Small intestine (tissue), 16 donors: ENCODE measurements at places on chromosomes 2 and 18.
A peak's percentile ranks its signal among the peaks of the same experiment; 100 is the strongest.

GRCh38 chr2:219207134-219207883, 727 bp downstream of the ZFAND2B start:
- no peak for DNase-seq
- peak overlapping the region; percentile 67 for H3K4me3 ChIP-seq
- H3K4me1 ChIP-seq: no peaks in the 10 kb centered on the region
- H3K27ac ChIP-seq: peak overlapping the region; percentile 94

- no peak overlapping the region for H3K27ac ChIP-seq
- H3K36me3 ChIP-seq: no peaks in the 10 kb centered on the region
- peaks cover 5% of the 10 kb centered on the region for H3K4me1 ChIP-seq
- no peaks in the 10 kb centered on the region for H3K27me3 ChIP-seq
- no peak overlapping the region for H3K4me3 ChIP-seq
Measured at GRCh38 chr2:64219149-64219548, 74.9 kb upstream of the PELI1 start.

DNA sequence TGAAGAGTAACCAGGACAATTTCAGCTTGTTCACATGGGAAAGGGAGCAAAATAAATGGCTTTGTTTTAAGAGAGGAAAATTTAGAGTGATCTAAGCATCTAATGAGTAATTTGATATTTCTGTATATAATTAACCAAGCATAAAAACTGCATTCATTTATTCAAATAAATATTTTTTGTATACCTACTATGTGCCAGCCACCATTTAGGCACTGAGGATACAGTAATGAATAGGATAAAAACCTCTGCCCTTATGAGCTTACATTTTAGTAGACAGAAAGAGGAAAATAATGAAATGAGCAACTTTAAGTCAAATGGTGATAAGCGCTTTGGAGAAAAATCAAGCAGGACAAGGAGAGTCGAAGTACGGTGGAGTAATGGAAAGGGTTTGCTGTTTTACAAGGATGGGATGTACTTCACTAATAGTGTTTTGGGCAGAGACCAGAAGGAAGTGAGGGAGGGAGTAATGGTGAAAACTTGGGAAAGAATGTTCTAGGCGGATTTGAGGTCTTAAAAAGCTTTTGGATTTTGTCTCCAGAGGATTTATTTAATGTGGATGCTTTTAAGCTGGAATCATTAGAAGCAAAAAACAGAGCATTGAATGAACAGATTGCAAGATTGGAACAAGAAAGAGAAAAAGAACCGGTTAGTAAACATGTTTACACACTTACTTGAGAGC, 17.4 kb downstream of the NDC80 start:
- DNase-seq: no peak
- no peak overlapping the region for H3K27ac ChIP-seq
- no peak overlapping the region for H3K4me3 ChIP-seq
- H3K27me3 ChIP-seq: no peaks in the 10 kb centered on the region
- no peaks in the 10 kb centered on the region for H3K36me3 ChIP-seq

GRCh38 chr2:79833235-79833878, 320.5 kb downstream of the CTNNA2 start:
- no peaks in the 10 kb centered on the region for H3K4me1 ChIP-seq
- DNase-seq: no peak
- H3K27ac ChIP-seq: no peak overlapping the region
- H3K4me3 ChIP-seq: no peak overlapping the region

GRCh38 chr2:98708396-98709186, 22.3 kb downstream of the MGAT4A start:
- peaks cover 3% of the 10 kb centered on the region for H3K36me3 ChIP-seq
- H3K27ac ChIP-seq: no peak overlapping the region
- no peak for DNase-seq
- no peaks in the 10 kb centered on the region for H3K27me3 ChIP-seq
- H3K4me1 ChIP-seq: peaks cover 17% of the 10 kb centered on the region

DNA sequence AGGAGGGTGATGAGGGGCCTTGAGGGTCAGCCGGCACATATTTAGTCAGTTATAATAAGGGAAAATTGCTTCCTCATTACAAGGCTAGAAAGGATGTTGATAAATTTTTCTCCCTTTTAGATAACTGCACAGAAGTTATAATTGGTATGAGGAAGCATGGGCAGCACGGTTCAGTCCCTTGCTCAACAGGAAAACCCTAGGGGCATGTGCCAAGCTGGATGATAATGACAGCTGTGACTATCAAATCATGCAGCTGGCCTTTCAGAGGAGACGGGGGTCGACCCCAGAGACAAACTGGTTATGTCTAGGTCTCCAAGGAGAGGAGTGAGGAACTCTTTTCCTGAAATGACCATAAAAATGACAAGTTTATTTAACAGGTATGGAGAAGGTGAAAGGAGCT, 448.1 kb upstream of the VRK2 start:
- no peak overlapping the region for H3K4me3 ChIP-seq
- no peak for DNase-seq
- no peaks in the 10 kb centered on the region for H3K36me3 ChIP-seq
- H3K27me3 ChIP-seq: no peaks in the 10 kb centered on the region
- H3K27ac ChIP-seq: no peak overlapping the region

GRCh38 chr2:176643646-176644045, 374.4 kb downstream of the MTX2 start:
- no peak for DNase-seq
- peaks cover 19% of the 10 kb centered on the region for H3K27me3 ChIP-seq
- no peak overlapping the region for H3K4me3 ChIP-seq
- no peaks in the 10 kb centered on the region for H3K4me1 ChIP-seq
- H3K36me3 ChIP-seq: no peaks in the 10 kb centered on the region
- no peak overlapping the region for H3K27ac ChIP-seq

- H3K4me3 ChIP-seq: no peak overlapping the region
- H3K36me3 ChIP-seq: no peaks in the 10 kb centered on the region
- H3K4me1 ChIP-seq: no peaks in the 10 kb centered on the region
- H3K27me3 ChIP-seq: no peaks in the 10 kb centered on the region
- DNase-seq: no peak
Measured at GRCh38 chr2:5482929-5483331, 209.3 kb upstream of the SOX11 start.

GRCh38 chr2:216996279-216996845, 136.5 kb upstream of the TNP1 start:
- no peaks in the 10 kb centered on the region for H3K27me3 ChIP-seq
- no peaks in the 10 kb centered on the region for H3K4me1 ChIP-seq
- H3K27ac ChIP-seq: no peak overlapping the region
- H3K4me3 ChIP-seq: no peak overlapping the region
- H3K36me3 ChIP-seq: no peaks in the 10 kb centered on the region

GRCh38 chr2:40279001-40279400, 172.9 kb downstream of the SLC8A1 start:
- H3K4me3 ChIP-seq: no peak overlapping the region
- no peak overlapping the region for H3K27ac ChIP-seq
- peak; percentile 19 for DNase-seq
- H3K27me3 ChIP-seq: no peaks in the 10 kb centered on the region
- H3K4me1 ChIP-seq: peaks cover 4% of the 10 kb centered on the region
- no peaks in the 10 kb centered on the region for H3K36me3 ChIP-seq

DNA sequence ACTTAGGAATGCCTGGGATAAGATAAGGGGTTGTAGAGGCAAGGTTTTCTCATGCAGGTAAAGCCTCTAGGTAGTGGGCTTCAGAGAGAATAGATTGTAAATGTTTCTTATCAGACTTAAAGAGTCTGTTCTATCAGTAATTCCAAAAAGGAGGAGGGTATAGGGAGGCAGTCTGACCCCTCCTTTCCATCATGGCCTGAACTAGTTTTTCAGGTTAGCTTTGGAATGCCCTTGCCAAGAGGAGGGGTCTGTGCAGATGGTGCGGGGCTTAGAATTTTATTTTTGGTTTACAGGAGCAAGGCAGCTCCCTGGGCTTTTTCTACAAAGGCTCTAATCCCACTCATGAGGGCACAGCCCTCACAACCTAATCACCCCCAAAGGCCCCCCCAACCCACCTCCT, 135.0 kb downstream of the B3GNT2 start:
- H3K27ac ChIP-seq: no peak overlapping the region
- peaks cover 2% of the 10 kb centered on the region for H3K4me1 ChIP-seq
- H3K36me3 ChIP-seq: no peaks in the 10 kb centered on the region
- no peak for DNase-seq
- no peak overlapping the region for H3K4me3 ChIP-seq
